Neural crest cell (in vitro differentiated cells): ENCODE measurements at places on chromosomes 3 and 15.

DNA sequence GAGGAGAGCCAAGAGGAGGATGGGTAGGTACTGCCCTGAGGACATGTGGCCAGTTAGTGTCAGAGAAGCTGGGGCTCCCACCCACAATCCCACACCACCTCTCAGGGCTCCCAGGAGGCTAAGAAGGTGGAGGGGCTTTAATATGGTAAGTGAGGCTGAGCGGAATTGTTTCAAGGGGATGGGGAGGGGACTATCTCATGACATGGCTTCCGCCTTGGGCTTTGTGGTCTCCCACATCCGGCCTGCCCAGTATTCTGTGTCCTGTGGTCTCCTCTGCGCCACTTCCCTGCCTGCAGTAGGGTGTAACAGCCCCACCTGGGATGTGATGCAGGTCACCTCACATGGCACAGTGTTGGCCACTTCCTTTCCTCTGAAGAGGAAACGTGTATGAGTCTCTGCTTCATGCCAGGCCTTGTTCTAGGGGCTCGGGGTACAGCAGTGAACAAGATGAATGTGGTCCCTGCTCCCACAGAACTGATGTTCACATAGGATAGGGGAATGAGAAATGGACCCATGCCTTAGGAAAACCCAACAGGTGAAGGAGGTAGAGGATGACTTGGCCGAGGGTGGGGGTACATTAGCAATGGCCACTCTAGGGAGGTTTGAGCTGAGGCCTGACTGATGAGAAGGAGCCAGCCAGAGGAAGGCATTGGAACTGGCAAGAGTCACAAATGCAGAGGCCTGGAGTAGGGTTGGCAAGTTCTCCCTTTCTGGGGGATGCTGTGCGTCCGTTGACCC is 3.2 kb downstream of the NEIL1 start:
- no peak for DNase-seq

DNA sequence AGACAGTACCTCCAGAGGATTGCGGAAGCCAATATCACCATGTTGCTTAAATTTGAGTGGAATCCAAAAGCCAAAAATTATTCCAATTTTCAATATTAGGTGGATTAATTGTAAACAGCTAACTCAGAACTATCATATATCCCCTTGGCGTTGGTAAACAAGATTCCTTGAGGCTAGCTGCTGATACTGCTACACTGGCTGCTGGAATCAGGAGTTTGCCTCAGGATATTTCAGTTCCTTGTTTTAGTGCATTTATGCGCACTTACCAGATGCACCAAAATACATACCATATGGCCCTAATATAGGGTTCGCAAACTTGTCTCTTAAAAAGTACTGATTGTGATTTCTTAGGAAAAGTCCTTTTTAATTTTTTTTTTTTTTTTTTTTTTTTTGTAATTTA is 605.2 kb upstream of the NAALADL2 start:
- no peak for DNase-seq

DNA sequence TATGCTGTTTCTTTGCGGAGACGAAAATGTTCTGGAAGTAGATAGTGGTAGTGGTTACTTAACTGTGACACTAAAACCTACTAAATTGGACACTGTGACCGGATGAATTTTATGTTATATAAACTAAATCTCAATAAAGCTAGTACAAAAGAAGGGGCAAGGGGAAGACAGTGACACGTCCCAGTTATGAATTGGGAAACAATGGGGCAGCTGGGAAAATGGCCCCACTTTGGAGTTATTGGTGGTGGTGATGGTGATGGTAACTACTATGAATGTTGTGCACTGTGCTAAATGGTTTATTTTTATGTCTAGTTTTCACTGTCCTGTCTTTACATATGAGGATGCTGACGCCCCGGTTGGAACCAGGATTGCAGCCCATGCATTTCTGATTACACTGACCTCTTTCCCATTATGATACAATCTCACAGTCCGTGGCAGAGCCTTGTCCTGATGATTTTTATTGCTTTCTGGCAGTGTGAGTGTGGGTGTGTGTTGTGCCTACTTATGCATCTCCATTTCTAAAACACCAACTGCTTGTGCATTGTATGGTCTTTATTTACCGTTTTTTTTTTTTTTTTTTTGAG is 192.0 kb downstream of the FNDC3B start:
- no peak for DNase-seq

DNA sequence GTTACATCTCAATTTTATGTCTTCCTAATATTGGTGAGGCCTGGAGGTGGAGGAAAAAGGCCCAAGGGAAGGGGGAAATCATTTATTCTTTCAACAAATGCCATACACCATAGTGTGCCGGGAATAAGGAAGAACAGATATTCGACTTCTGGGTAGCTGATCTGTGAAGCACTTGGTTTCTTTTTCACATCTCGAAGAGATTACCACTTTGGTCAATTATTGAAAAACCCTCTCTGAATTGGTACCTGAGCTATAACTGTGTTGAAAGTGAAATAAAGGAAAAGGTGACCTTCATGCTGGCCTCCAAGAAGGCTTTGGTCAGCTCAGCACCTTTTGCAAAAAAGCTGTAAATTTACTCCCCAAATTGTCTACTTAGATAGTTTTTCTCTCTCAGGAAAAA is 14.2 kb upstream of the MB21D2 start:
- DNase-seq = no peak

- DNase-seq = no peak
Measured at GRCh38 chr3:154656486-154656885, 226.5 kb upstream of the GPR149 start.

GRCh38 chr3:65685621-65686235 is 353.0 kb downstream of the MAGI1 start:
- DNase-seq = no peak

GRCh38 chr3:58005669-58006068 is 2.6 kb upstream of the FLNB start:
- no peak for DNase-seq

GRCh38 chr15:95919460-95919859 is 411.0 kb upstream of the NR2F2 start:
- DNase-seq = no peak

- no peak for DNase-seq
Measured at GRCh38 chr15:58518626-58519025, 86.8 kb downstream of the LIPC start.

DNA sequence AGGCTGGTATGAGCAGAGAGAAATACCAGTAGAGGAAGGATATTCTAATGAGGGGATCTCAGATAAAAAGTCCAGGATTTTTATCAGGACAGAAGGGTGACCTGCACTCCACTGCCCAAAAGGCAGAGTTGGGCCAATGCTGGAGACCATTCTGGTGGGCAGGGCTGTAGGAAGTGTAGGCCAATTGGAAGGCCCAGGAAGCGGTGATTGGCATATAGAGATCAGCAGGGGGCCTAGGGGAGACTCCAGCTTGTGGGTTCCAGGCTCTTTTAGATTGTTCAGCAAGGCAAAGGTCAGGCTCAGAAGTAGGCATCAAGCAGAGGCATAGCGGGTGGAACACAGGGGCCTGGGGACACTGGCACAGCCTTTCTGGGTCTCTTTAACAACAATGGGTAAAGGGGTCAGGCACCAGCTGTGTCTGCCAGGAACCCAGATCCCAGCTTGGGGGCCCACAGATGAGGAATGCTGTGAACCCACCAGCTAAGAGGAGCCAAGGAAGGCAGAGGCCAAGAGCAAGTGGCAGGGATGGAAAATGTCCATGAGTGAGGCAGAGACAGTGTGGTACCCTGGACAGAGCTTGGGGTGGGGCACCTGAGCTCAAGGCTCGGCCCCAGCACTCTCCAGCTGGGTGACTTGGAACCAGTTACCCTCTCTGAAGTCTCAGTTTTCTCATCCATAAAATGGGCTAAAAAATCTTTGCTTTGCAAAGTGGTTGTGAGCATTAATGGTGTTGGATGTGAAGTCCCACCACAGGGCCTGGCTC is 27.0 kb upstream of the RASGRF1 start:
- DNase-seq = no peak

DNA sequence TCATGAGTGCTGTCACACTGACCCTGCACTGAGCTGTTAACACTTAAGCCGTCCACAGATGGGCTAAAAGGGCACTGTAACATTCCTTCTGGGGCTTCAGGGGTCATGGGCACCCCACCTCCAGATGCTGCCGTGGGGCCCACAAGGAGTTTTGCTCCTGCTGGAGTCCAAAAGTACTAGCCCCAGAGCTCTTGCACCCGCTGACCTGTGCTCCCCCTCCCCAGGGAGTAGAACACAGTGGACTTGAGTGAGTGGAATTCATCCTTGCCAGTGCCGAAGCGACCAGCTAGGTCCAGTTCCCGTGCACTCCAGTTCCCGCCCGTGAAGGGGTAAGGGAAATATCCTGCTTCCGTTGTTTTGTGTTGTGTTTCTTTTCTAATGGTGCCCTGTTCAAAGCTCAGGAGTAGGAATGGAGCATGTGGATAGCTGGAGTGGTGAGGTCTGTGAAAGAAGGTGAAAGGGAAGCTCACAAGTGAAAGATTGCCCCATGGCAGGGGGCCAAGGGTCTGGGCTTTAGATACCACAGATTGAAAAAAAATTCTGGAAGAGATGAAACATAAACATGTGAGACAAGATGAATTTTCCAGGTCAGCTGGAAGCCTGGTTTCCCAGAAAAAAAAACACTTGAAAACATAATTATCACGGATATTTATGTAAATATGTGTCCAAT is 36.6 kb downstream of the SLCO2A1 start:
- DNase-seq = no peak

DNA sequence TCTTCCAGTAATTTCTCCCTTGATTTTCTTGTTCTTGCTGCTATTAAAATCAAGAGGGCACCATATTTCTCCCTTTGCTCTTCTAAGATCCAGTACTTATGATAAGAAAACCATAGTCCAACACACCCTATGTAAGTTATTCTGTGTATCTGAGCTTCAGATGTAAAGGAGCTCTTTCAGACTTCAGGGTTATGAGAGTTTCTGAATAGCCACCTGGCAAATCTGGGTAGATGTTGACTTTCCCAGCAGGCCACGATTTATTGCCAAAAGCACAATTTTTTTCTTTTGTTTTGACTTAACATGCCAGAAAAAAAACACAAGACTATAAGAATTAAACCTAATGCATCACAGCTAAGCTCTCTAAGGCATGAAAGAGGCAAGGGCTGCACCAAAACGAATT is 1045.0 kb downstream of the FHIT start:
- DNase-seq = no peak

- DNase-seq = no peak
Measured at GRCh38 chr3:81585056-81585455, 176.4 kb downstream of the GBE1 start.

DNA sequence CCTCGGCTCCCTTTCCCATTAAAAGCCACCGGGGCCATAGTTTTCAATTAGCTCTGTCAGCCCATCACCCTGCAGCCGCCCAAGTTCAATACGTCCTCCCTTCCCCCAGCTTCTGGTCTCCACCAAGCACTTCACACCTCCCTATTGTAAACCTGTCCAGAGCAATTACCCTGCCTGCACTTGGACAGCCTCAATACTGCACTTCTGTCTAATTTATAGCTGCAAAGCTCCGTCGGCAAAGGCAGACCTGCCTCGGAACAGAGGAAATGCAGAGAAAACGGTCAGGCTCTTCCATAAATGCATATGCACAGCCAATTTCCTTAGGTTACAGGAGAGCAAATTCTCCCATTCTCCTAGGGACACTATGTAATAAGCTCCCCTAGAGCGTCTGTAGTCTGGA is 21.9 kb downstream of the LRIG1 start:
- no peak for DNase-seq

- no peak for DNase-seq
Measured at GRCh38 chr15:60218256-60218655, 179.5 kb downstream of the ANXA2 start.

- no peak for DNase-seq
Measured at GRCh38 chr15:66249605-66250174, 3.9 kb downstream of the MEGF11 start.

DNA sequence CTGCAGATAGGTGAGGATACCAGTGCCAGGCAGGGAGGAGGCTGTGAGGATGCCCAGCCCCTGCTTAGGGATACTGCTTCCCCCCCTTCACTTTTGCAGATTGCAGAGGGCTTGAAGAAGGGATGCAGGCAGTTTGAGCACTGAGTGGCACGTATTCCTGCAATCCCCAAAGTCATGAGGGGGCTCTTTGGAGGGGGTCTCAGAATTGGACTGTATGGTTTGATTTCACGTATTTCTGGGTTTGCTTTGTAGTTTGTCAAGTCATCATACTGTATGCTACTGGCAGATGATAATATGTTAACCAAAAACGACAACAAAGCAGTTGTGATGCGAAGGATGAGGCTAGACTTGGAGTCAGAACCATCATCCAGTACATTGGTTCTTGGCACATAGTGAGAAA is 28.1 kb downstream of the CHST14 start:
- no peak for DNase-seq

- no peak for DNase-seq
Measured at GRCh38 chr15:34952481-34952880, 17.1 kb downstream of the AQR start.

GRCh38 chr3:173340626-173341025 is 56.9 kb upstream of the NLGN1 start:
- no peak for DNase-seq

GRCh38 chr15:83538682-83539081 is 91.5 kb downstream of the SH3GL3 start:
- no peak for DNase-seq

- DNase-seq = no peak
Measured at GRCh38 chr3:13263770-13264467, 156.2 kb downstream of the NUP210 start.

GRCh38 chr15:52732551-52732950 is 53.4 kb upstream of the ATOSA start:
- DNase-seq = no peak

DNA sequence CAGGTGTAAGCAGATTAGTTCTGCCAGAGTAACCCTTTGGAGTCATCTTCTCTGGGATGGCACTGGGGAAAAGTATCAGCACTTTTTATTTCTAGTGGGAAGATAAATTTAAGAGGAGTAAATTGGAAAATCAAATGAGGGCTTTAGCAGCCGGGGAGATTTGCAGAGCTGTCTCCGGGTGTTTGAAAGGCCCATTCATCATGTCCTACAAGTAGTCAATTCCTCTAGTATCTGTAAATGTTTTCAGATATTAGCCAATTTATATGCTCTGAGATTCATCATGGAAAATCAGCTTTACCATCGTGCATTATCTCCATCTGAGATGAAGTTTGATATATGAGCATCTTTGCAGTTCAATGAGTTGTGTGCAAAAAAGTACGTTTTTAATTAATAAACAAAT is 93.6 kb downstream of the CDIN1 start:
- DNase-seq = no peak

DNA sequence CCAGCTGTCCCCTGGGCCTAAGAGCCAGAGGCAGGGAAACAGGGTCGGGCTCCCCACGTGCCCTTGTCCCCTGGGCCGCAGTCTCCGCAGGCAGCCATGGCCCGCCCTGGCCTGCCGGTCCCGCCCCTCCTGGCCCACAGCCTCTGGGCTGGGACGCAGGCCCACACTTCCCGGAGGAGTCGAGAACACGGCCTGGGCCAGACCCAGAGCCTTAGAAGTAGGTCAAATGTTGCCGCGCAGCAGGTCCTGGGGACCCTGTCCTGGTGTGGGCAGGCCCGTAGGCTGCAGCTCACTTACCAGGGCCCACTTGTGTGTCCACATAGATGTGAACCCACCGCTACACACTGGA is 4.3 kb upstream of the MYL3 start:
- DNase-seq = no peak
